Activated T-helper 1 cell treated with anti-CD3 and anti-CD28 coated beads, Interleukin-2, amount 50 U/mL, for 16 hours (primary cell): ENCODE measurements at places on chromosomes 2 and 18.

DNA sequence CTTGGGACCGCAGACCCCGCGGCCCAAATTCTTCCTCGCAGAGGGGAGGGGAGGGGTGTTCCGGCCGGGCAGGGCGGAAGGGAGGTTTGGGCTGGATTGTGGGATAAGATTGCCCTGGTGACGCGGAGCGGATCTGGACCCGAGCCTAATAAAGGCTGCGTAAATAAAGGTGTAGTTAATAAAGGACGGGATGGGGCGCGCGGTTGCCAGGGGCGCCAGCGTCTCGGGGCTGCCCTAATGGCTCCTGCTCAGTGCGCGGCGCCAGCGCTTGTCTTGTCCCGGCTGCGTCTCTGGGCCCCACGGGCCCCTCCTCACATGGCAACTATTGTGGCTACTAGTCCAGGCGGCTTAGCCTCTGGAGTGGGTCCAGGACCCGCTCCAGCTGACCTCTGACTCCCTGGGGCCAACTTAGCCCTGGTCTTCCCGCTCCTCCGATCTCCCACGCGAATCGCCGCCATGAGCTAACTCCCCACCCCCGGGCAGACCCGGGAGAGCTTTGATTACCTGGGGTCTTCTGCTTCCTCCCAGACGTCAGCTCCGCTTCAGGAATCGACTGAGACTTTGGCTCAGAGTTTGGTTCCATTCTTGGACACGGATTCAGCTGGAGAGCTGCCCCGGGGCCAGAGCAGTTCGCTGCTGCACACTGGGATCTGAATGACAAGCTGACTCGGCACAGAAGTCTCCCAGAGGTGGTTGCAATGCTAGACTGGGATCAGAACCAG, 36.5 kb downstream of the SLC25A52 start:
- DNase-seq = no peak

- DNase-seq = peak; percentile 3
These were observed 425 bp downstream of the ASB3 start for GRCh38 chr2:53786352-53786704.

DNA sequence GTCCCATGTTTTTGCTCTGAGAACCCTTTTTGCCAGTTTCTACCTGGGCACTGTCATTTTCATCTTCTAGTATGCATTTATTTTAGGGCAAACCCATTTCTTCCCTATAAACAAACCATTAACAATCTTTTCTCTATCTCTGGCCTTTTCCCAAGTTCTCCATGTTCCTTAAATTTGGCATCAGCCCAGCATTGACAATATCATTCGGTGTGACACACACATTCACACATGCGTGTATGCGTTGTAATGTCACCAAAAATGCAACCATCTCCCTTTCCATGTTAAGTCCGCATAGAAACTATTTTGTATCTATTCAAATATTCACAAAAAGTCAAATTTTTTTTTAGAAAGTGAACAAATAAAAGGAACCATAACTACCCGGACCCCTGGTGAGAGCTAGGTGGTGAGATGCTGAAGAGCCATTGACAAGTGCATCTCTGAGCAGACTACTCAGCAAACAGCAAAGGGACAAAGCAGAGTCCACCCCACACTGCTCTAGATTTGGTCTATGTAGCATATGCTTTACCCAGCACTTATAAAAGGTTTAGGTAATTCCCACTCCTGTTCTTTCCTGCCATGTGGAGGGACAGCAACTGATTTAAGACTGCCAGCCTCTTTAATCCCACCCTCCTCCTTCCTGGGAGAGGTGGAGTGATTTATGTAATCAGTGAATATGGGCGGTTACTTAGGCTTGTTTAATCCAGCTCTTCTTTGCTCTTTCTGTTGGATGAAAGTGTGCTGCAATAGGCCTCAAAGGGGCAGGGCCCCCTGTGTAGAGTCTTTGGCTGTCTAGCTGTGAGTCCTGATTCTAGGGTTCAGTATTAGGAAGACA, 124.1 kb downstream of the METTL8 start:
- no peak for DNase-seq

GRCh38 chr18:13612196-13612997, 114.0 kb downstream of the FAM210A start:
- peak; percentile 55 for DNase-seq

DNA sequence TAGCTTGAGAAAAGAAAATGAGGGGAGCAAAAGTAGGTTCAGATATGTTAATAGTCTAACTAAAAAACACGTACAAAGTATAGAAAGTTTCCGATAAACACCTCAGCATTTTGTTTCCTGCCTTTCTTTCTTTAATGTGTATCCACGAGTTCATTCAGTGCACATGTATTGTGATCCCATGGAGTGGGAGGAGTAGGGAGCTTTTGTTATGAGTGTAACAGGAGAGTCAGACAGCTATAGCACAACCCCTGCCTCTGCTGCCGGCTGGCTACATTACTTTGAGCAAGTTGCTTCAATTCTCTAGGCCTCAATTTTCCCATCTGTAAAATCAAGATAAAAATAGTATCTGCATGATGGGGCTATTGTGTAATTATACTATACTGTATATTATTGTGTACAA, 249.2 kb upstream of the FIGN start:
- DNase-seq = no peak

DNA sequence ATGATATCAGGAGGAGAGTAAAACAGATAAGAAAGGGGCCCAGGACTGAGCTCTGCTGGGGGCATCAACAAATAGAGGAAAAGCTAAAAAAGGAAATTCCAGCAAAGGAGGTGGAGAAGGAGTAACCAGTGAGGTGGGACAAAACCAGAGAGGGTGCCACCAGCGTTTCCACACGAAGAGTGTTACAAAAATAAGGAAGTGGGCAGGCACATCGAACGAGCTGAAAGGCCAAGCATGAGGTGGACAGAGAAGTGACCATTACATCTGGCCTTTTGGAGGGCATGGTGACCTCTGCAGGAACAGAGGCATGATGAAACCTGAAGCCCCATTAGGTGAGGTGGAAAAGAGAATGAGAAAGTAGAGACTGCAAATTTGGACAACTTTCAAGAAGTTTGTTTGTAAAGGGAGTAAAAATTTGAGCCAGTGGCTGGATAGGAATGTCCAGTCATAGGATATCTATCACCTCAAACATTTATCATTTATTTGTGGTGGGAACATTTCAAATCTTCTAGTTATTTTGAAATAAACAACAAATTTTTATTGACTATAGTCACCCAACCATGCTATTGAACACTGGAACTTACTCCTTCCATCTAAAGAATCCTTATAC, 18.4 kb upstream of the VIT start:
- no peak for DNase-seq

GRCh38 chr2:226185616-226186211, 613.9 kb downstream of the IRS1 start:
- DNase-seq = no peak

DNA sequence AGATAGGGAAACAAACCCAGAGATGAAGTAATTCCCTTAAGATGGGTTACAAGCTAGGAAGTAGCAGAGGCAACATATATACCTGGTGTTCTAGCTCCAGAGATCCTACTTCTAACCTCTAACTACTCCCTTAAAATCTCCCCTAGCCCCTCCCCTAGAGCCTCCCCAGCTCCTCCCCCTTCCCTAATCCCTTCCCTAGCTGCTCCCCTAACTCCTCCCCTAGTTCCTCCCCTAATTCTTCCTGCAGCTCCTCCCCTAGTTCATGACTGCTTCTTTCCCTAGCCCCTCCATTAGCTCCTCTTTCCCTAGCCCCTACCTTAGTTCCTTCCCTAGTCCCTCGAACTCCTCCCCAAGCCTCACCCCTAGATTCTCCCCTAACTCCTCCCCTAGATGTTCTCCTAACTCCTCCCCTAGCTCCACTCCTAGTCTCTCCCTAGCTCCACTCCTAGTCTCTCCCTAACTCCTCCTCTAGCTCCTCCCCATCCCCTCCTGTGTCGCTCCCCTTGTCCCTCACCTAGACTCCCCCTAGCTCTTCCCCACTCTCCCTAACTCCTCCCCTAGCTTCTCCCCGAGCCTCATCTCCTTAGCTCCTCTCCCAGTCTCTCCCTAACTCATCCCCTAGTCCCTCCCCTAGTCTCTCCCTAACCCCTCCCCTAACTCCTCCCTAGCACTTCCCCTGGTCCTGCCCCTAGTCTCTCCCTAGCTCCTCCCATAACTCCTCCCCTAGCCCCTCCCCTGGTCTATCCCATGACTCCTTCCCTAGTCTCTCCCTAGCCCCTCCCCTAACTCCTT, 108.9 kb downstream of the CD226 start:
- no peak for DNase-seq

- DNase-seq = no peak
These were observed 226.1 kb upstream of the LYPD1 start for GRCh38 chr2:132896073-132896472.

- no peak for DNase-seq
These were observed 13.6 kb downstream of the OTX1 start for GRCh38 chr2:63064197-63064596.
